CD4-positive, alpha-beta T cell treated with Interleukin-6 for 4 hours (primary cell): ENCODE measurements at places on chromosomes 5 and 9.
A peak's percentile ranks its signal among the peaks of the same experiment; 100 is the strongest.

DNA sequence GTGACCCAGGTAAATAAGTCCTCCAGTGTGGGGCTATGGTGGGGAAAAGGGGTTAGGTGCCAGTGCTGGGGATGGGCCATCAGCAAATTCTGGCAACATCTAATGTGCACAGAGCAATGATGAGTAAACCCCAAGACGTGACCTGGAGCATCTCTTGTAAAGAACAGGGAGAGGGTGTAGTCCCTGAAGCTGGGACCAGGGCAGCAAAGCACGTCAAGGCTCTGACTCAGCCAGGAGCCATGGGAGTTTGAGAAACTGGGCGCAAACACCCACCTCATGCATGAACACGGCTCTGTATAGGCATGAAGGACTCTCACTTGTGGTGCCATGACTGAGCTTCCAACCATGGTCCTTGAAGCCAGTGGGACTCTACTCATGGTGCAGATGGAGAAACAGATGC, 51.8 kb downstream of the DUSP1 start:
- DNase-seq = no peak

- peak; percentile 50 for DNase-seq
Measured at GRCh38 chr5:73447530-73448462, 781 bp downstream of the FOXD1 start.

GRCh38 chr9:98607787-98608186, 100.9 kb downstream of the GABBR2 start:
- DNase-seq = no peak

DNA sequence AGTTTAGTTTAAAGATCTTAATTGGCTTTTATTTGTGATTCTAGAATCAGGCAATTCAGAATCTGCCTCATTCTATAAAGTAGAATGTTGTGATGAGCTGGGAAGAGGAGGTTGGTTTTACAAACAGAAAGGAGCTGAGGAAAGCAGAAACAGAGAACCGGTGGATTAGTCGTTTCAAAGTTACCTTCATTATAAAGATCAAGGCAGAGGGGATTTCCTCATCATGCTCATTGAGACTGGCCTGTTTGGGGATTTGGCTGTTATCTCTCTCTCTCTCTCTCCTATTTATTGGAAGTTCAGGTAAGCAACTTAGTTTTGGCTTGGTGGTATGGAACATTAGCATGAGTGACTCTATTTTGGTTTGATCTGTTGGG, 134.0 kb downstream of the GCNT1 start:
- DNase-seq = no peak

DNA sequence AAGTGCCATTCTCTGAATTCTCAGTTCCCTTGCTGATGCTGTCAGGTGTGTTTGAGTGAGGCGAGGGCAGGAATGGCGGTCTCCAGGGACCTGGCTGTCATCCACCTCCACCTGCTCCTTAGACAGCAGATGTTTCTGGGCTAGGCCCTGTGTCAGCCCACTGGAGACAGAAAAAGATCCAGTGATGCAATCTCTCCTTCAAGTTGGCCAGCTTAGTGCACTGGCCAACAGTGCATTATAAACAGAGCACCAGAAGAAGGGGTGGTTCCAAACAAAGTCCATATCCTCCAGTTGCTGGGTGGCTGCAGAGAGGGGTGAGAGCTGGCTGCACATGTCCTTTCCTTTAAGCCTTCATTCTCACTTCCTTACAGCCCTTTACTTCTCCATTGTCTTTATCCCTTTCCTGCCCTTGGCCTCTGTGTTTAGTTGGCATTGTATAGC, 26.5 kb downstream of the NANS start:
- DNase-seq = no peak

GRCh38 chr9:75071530-75072122, 16.3 kb downstream of the NMRK1 start:
- peak; percentile 81 for DNase-seq

- DNase-seq = no peak
Measured at GRCh38 chr5:147398860-147399259, 111.0 kb downstream of the DPYSL3 start.

DNA sequence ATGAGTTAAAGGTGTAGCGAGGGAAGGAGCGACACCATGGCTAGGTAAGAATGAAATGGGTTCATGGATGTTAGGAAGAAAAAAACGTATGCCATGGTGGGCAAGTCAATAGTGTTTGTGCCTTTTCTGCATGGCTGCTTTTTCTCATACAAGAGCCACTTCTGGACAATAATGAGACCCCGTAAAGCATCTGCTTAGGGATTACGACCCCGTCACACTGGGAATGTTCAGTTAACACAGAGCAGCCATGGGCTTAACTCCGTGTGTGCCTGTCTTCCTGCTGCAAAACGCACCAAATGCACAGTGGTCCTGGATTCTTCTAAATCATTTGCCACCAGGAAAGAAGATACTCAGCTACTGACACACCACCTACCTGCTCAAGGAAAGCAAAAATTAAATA, 81.8 kb downstream of the NFIB start:
- DNase-seq = no peak

- no peak for DNase-seq
Measured at GRCh38 chr9:18106006-18106560, 367.9 kb upstream of the ADAMTSL1 start.

DNA sequence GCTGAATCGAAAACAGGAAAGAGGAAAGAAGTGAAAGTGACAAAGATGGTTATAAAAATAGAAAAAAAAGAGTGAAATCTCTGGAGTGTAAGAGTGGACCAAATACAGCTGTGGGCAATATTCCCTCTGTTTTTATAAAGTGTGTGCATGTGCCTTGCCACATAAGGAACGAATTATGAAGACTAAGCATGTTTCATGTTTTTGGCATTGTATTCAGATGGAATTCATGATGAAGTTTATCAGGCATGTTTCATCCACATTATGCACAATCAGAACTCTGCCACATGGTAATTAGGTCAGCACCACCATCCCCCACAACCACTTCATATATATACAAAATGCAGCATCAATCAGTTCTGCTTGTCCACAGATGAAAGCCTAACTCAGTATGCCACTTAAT, 348.0 kb downstream of the ZNF608 start:
- DNase-seq = no peak

GRCh38 chr5:35461530-35461929, 156.1 kb upstream of the SPEF2 start:
- no peak for DNase-seq

GRCh38 chr9:83588256-83588655, 34.7 kb upstream of the IDNK start:
- DNase-seq = no peak

DNA sequence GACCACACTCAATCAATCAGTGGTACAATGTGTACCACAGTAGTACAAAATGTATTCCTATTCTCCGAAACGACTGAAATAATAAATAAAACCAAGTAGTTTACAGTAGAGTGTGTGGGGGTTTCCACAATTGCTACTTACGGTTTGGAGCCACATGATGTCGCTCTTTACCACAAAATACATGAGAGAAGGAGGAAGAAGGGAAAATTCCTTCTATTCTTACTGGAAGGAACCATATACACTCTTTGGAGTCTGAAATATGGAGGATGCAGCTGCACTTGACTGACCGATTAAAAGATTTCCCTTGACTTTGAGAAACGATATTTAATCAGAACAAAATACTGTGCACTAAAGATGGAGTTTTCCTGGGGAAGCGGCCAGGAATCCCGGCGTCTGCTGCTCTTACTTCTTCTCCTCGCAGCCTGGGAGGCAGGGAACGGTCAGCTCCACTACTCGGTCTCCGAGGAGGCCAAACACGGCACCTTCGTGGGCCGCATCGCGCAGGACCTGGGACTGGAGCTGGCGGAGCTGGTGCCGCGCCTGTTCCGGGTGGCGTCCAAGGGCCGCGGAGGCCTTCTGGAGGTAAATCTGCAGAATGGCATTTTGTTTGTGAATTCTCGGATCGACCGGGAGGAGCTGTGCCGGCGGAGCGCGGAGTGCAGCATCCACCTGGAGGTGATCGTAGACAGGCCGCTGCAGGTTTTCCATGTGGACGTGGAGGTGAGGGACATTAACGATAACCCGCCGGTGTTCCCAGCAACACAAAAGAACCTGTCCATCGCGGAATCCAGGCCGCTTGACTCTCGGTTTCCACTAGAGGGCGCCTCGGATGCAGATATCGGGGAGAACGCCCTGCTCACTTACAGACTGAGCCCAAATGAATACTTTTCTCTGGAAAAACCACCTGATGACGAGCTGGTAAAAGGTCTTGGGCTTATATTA, at the start of gene PCDHA4:
TSS of gene PCDHA4 (plus strand) at position 235 of the 942 bp plus-strand sequence.
- no peak for DNase-seq

DNA sequence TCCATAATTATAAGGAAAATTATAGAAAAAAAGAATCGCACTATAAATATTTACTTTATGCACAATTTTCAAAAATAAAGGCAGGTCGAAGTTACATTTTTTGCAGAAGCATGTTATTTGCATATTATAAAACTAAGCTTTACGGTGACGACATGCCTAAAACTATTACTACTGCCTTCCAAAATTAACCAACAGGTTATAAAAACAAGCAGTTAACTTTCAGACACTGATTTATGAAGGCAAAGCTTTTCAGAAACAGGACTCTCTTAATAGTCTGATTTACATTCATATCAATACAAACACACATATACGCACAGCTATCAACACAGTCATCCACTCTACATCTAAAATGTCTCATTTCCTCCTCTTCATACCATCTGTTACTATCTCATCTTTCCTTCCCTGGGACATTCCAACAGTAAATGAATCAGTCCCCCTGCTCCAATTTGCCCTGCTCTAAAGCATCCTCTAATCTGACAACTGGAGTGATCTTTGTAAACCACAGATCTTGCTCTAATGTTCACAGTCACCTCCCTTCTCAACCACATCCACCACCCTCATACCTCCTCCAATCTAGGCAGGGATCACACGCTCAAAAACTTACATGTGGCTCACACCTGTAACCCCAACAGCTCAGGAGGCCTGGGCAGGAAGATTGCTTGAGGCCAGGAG, 21.6 kb downstream of the FBXW11 start:
- peak; percentile 21 for DNase-seq

DNA sequence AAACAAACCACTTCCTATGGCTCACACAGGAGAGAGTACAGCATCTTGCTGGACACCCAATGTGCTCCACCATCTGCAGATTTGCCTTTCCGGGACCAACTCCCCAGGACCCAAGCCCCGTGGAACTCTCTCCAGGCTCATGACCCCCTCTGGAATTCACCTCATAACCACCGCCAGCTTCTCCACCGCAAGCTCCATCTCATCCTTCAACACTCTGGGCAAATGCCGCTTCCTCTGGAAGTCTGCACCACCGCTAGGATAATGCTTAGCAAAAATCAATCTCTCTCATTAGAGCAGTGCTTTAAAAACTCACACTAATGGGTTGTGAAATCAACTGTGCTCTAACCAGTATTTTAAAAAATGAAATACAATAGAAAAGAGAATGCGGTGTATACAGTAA, 150.0 kb downstream of the COL23A1 start:
- DNase-seq = no peak

- DNase-seq = no peak
Measured at GRCh38 chr9:76321195-76321828, 72.9 kb downstream of the RFK start.

- DNase-seq = peak; percentile 60
Measured at GRCh38 chr5:119327018-119327417, 28.8 kb upstream of the TNFAIP8 start.

DNA sequence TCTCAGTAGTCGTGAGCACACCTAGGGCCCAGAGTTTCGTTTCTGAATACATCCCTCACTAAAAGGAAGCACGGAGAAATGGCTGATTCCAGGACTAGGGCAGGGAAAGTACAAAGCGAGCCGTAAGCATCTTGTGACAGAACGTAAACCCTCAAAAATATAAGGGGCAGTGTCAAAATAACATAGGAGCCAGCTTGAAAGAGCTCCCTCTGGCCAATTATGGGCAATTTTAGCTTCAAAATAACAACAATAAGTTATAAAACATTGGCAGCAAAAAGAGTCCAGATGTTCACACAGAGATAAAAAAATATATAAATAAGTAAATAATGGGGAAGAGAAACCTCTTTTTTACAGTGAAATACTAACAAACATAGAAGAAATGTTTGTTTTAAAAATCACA, 18.5 kb upstream of the GLIS3 start:
- DNase-seq = no peak

DNA sequence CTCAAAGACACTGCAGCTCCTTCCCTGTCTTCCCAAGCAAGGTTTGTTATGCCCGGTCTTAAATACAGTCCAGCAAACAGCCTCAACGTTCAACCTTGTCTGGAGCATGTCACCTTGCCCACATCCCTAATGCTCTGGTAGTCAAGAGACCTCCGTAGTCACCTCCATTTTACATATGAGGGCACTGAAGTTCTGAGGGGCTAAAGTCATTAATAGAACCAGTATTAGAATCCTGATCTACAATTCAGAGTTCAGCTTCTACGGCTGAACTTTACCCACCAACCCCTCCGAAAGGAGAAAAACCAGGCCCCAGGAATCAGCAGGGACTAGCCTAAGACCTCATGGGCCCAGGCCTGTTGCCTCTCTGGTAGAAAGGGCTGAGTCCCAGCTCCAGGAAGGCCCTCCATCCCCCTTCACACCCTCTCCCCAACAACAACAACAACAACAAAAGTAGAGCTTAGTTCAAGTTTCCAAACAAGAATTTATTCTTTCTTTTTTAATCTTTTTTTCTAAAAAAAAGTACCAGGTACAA, 795 bp upstream of the STOML2 start:
- no peak for DNase-seq

- DNase-seq = no peak
Measured at GRCh38 chr5:158152136-158152535, 293.2 kb upstream of the CLINT1 start.

GRCh38 chr5:39192450-39193160, 26.8 kb downstream of the FYB1 start:
- DNase-seq = no peak

DNA sequence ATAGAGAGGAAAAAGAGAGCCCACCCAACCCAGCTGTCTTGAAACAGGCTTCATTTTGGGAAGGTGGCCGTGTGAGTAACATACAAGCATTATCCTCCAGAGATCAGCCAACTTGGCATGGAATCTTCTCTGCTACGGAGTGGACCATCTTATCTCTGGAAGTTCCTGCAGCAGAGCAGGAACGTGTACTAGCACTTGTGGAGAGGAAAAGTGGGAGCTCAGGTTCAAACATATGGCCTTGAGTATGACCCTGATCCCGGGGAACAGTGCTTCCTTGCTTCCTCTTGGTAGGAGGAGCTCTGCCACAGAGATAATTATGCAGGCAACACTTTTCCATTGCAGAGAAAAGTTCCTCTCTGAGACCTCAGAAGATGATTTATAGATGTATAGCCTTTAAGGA, 490.4 kb upstream of the ACO1 start:
- no peak for DNase-seq

GRCh38 chr5:168833936-168834335, 254.8 kb upstream of the PANK3 start:
- no peak for DNase-seq
